ENCODE measurements at places on chromosomes 13 and 19. TPM values are rescaled to one million over a fixed set of nuclear protein-coding genes. Genes with fewer than 3 reads are reported as not detected.

GRCh38 chr13:97460004-97460775 lies 26.2 kb downstream of the RAP2A start:
- no peak for DNase-seq

CAPS gene
- 9.2 TPM for total RNA-seq

GRCh38 chr19:32317086-32317485 lies 28.3 kb upstream of the ZNF507 start:
- no peak for DNase-seq

DNA sequence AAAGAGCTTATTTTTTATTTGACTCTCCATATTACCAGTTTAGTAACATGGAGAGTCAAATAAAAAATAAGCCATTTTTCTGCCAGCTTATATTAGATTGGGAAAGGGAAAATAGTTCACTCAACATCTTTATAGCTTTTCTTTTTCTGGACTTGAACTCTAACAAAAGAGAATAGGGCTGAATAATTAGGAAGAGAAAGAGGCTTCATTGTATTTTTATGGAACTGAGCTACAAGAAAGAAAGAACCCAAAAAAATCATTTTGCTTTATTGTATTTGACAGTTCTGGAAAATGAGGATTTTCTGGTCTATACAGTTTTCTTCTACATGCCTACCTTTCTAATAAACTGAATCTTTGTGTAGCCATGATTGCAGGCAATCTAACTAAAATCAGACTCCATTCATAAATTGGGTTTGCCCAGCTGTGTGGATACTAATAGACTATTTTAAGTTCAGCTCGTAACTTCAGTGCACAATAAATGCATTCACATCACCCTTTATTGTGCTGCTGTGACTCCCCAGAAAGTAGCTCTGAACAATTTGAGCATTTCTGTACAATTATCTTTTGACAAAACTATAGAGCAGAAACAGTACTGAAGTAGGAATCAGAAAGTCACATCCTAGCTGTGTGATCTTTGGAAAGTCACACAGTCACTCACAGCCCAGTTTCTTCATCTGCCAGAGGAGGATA lies 115.3 kb downstream of the STOML3 start:
- no peak for DNase-seq

DNA sequence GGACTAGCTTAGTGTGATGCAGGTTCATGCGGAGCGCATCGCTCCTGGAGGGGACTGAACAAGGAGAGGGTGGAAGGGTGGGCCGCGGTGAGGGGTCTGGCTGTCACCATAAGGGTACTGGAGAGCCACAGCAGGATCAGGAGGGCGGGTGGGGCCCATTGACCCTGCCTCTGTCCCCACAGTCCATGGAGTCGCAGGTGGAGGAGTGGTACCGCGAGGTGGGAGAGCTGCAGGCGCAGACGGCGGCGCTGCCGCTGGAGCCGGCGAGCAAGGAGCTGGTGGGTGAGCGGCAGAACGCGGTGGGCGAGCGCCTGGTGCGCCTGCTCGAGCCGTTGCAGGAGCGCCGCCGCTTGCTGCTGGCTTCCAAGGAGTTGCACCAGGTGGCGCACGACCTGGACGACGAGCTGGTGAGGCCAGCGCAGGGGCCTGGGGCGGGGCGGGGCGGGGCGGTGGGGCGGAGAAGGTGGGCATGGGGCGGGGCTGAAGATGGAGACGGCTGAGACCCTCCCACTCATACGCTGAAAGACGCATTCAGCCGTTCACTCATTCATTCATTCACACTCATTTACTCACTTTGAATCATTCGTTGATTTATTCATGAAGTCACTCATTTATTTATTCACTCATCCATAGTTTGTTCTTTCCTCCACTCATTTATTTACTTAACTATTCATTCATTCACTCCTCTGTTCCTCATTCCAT lies 27.5 kb upstream of the SHKBP1 start:
- DNase-seq: no peak

PTPRH gene
- 42.8 TPM for total RNA-seq

URAD gene
- total RNA-seq: not detected

GRCh38 chr19:19081642-19082151 lies 17.9 kb downstream of the SLC25A42 start:
- DNase-seq: no peak

DNA sequence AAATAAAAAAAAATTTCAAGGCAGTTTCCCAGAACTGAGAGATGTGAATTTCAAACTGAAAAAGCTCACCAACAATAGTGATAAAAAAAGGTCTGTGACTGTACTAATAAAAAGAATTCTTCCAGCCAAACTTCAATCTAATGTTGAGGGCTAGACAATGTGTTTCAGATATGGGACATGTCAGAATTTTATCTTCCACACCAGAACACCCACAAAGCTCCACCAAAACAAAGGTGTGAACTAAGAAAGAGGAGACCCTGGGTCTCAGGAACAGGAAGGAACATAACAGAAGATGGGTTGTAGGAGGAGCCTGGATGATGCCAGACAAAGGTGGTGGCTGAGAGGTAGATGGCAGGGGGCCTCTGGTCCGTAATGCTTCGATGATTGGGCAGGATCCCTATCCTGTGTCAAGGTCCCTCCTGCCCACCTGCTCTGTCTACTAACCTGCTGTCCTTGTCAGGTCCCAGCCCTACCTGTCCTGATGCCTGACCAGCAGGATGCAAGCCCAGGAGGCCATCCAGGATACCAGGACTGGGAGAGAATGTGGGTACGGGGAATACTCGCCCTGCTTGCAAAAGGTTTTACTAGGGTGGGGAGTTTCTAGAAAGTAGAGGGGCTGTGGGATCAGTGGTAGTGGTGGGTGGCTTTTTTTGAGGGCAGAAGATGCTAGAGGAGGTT lies 4.5 kb downstream of the MZF1 start:
- no peak for DNase-seq

ZIK1 gene
- not detected for total RNA-seq

- no peak for DNase-seq
Measured at GRCh38 chr19:33226550-33227241, 1.0 kb upstream of the SLC7A10 start.

NMRK2 gene
- total RNA-seq: 0.21 TPM

GRCh38 chr19:49565261-49565660 lies 15.1 kb downstream of the NOSIP start:
- DNase-seq: no peak

GRCh38 chr19:45523642-45524256 lies 16.5 kb downstream of the VASP start:
- peak; percentile 56 for DNase-seq

- DNase-seq: no peak
Measured at GRCh38 chr19:41921577-41922576, 6.4 kb downstream of the ERFL start.

C19orf85 gene
- total RNA-seq: not detected
